ENCODE measurements at places on chromosomes 4 and X.

DNA sequence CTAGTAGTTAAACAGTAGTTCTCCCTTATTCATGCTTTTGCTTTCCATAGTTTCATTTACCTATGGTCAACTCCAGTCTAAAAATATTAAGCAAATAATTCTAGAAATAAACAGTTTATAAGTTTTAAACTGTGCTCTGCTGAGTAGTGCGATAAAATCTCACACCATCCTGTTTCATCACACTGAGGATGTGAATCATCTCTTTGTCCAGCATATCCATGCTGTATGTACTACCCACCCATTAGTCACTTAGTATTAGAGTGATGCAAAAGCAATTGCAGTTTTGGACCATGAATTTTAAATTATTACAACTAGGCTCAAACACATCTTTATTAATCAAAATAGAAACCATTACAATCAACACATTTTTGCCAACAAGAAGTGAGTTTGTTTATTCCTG is 187.4 kb downstream of the TEX13C start:
- no peak for DNase-seq

DNA sequence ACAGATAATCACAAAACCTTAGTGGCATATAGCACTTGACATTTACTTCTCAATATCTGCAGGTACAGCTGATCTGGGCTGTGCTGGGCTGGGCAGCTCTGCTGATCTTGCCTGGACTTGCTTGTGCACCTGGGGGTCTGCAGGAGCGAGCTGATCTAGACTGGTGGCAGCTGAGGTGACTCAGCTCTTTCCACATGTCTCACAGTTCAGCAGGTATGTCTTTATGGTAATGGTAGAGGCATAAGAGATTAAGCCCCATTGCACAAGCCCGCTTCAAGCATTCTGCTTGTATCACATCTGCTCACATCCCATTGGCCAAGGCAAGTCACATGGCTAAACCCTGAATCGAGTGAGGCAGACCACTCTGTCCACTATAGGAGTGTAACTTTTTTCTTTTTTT is 506.7 kb downstream of the BCOR start:
- DNase-seq, result no peak

DNA sequence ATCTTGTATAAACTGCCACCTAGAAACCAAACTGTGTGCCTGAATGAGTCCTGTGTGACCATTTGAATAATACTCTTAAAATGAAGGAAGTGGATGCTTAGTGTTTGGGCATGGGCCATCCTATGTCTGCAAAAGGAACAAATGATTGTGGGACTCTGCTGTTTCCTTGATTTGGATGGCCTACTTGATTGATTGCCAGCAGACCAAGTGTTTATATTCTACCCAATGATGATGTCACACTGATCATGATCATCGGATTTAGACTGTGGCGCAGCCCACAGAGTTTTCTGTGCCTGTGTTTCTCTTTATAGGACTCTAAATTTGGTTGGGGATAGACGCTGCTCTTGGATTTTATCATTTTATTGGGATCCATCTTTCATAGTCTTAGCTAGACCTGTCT is 4.4 kb downstream of the SEPTIN11 start:
- DNase-seq, result no peak

DNA sequence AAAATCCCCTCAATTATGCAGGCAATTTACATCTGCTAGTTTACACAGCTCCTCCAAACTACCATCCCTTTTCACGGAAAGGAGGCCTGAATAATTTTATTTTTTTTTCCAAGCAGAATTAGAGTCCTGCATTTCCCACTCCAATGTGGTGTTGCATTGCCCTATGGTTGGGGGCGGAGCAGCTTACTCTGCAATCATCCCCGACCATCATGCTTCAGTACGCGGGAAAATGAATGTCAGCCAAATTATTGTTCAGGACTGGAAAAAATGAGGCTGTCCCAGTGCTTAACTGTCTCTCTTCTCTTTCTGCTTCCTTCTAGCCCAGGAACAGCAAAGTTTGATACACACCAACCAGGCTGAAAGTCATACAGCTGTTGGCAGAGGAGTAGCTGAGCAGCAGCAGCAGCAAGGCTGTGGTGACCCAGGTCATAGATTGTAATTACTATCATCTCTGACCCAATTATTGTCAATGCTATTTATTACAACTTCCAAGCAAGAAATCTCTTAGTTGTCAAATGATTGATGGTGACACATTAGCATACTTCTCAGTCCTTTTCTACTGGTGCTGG is 28.3 kb downstream of the MMRN1 start:
- DNase-seq, result no peak

DNA sequence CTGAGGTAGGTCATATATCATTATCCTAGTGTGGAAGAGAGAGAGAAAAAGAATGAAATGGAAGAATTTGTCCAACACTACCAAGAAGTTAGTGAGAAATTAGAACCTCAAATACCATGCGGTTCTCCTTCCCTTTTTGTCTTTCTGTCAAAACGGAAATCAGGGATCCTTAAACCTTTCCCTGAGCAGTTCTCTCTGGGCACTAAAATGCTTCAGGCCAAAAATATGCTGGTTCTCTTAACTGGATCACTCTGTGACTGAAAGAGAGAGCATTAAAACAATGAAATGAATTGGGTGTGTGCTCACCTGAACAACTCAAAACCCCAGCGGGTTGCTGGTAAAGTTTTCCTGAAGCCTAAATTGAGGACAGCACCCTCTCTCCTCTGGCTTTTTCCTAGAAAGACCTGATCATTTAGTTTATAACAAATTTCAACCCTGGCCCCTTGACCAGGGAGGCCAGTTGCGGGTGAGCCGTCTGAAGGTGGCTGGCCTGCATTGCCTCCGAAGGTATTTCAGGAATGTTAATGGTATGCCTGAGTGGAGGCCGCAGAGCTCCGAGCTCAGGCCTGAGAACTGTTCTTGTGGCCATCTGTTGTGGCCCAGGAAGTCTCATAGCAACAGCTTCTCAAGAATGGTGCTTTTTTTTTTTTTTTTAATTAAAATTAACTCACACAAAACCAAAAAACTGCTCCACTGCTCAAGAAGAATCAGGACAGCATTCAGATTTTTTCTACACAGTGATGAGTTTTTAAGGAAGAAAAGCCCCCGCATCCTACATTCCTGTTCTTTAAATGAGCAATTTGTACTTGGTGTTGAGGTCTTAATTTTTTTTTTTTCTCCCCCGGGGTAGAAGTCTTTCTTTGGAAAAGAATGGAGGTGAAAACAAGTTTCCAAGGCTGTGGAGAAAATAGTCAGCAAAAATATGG is 155.1 kb downstream of the SHROOM3 start:
- DNase-seq, result no peak

Data from activated T-cell treated with anti-CD3 and anti-CD28 coated beads, Interleukin-2, amount 50 U/mL, for 72 hours (primary cell).